ENCODE measurements at places on chromosomes 1 and 21. TPM values are rescaled to one million over a fixed set of nuclear protein-coding genes. Genes with fewer than 3 reads are reported as not detected.

The ROR1 gene
- 21.8 TPM for total RNA-seq

DNA sequence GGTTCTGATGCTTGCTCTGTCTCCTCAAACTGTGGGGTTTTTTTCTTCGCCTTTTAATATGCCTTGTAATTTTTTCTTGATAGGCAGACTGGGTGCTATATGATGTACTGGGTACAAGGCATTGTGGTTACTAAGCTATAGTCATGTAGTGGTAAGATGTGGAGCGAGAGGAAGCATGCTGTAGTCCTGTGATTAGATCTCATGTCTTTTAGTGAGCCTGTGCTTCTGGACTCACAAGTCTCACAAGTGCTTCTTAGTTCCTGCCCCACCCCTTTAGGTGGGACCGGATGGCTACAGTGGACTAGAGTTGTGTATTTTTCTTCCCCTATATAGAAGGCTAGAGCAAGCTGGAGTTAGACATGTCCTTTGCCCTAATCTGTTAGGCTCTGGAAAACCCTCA, 178.7 kb downstream of the DNM3 start:
- no peak for DNase-seq
- H3K27ac ChIP-seq = no peak overlapping the region
- no peaks in the 10 kb centered on the region for H3K27me3 ChIP-seq
- H3K4me3 ChIP-seq = no peak overlapping the region
- peaks cover 12% of the 10 kb centered on the region for H3K4me1 ChIP-seq

- peaks cover 24% of the 10 kb centered on the region for H3K4me1 ChIP-seq
- H3K27ac ChIP-seq = peak overlapping the region; percentile 87
- H3K36me3 ChIP-seq = peaks cover 6% of the 10 kb centered on the region
- H3K27me3 ChIP-seq = no peaks in the 10 kb centered on the region
- H3K4me3 ChIP-seq = peak overlapping the region; percentile 88
Observed at GRCh38 chr1:9181990-9182783, 52.4 kb upstream of the H6PD start.

- no peak for DNase-seq
- H3K36me3 ChIP-seq = no peaks in the 10 kb centered on the region
- H3K27me3 ChIP-seq = no peaks in the 10 kb centered on the region
- no peaks in the 10 kb centered on the region for H3K4me1 ChIP-seq
- H3K27ac ChIP-seq = no peak overlapping the region
Observed at GRCh38 chr1:18232052-18232451, 124.5 kb downstream of the IGSF21 start.

The SYPL2 gene
- 1.1 TPM for total RNA-seq

DNA sequence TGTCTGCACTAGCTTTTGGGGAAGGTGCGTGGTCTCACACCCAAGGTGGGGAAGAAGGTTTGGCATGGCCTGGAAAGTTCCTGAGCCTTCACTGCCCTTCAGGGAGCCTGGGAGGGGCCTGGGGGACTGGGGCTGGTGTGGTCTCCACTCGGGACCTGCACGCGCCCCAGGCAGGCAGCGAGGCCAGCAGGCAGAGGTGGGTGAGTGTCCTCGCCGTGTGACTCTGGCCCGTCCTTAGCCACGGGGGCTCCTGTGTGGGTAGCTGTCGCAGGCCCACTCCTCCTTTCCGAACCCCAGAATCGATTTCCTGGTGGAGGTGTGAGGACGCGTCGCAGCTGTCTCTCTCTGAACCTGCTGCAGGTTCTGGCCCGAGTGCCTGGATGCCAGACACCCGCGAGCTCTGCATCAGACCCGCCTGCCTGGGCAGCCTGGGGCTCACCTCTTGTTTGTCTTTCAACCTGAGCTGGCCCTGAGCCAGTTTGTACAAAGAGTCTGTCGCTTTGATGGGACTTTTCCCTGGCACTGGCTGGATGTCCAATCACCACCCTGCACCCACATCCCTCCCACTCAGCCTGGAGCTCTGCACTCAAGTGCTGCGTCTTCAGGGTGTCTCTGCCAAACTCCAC, 36.0 kb upstream of the SLC19A1 start:
- H3K27me3 ChIP-seq = peaks cover 5% of the 10 kb centered on the region
- no peak overlapping the region for H3K4me3 ChIP-seq
- H3K4me1 ChIP-seq = peaks cover 19% of the 10 kb centered on the region
- DNase-seq = peak; percentile 81
- H3K27ac ChIP-seq = no peak overlapping the region
- H3K36me3 ChIP-seq = no peaks in the 10 kb centered on the region

- peaks cover 42% of the 10 kb centered on the region for H3K4me1 ChIP-seq
- H3K36me3 ChIP-seq = no peaks in the 10 kb centered on the region
- H3K27me3 ChIP-seq = no peaks in the 10 kb centered on the region
- H3K4me3 ChIP-seq = no peak overlapping the region
Observed at GRCh38 chr1:30902593-30903290, 5.8 kb downstream of the SDC3 start.

GRCh38 chr1:38153778-38154470, 107.3 kb upstream of the POU3F1 start:
- no peak overlapping the region for H3K4me3 ChIP-seq
- no peaks in the 10 kb centered on the region for H3K4me1 ChIP-seq
- no peak overlapping the region for H3K27ac ChIP-seq
- DNase-seq = no peak
- H3K36me3 ChIP-seq = no peaks in the 10 kb centered on the region

GRCh38 chr1:37009521-37009920, 24.8 kb downstream of the GRIK3 start:
- no peaks in the 10 kb centered on the region for H3K4me1 ChIP-seq
- no peak overlapping the region for H3K27ac ChIP-seq

The KCNH1 gene
- total RNA-seq = 7.3 TPM

GRCh38 chr1:17867470-17867869, 112.3 kb downstream of the ACTL8 start:
- no peak overlapping the region for H3K4me3 ChIP-seq
- no peak overlapping the region for H3K27ac ChIP-seq
- no peak for DNase-seq
- no peaks in the 10 kb centered on the region for H3K27me3 ChIP-seq
- peaks cover 8% of the 10 kb centered on the region for H3K4me1 ChIP-seq

The DUSP23 gene
- total RNA-seq = 10.5 TPM

GRCh38 chr1:87265786-87266185, 62.9 kb upstream of the LMO4 start:
- no peaks in the 10 kb centered on the region for H3K4me1 ChIP-seq
- no peak for DNase-seq
- no peaks in the 10 kb centered on the region for H3K36me3 ChIP-seq
- no peak overlapping the region for H3K27ac ChIP-seq
- no peak overlapping the region for H3K4me3 ChIP-seq
- H3K27me3 ChIP-seq = no peaks in the 10 kb centered on the region

DNA sequence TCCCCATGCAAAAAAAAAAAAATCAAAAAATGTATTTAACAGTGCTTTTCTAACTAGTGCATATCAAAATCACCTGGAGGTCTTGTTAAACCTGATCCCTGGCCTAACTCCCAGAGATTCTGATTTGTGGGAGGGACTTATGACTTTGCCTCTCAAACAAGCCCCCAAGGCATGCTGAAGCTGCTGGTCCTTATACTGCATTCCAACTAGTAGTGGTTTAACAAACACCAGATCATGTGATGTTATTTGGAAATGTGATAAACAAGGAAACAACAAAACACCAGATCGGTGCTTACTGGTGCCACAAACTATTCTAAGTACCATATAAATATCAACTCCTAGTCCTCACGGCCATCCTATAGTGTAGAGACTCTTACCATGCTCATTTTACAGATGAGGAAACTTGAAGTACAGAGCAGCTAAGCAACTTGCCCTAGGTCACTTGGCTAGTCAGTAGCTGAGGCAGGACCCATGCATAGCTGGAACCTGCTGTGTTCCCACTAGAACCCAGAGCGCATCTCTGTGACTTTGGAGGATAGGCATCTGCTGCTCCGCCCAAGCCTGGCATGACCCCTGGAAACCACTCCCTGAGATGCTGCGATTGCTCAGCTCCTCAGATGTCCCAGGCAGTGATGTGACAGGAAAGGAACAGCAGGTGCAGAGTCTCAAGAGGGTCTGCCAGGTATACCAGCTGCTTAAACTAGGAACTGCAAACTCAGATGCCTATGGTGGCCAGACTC, 38.1 kb downstream of the SOX13 start:
- H3K36me3 ChIP-seq = no peaks in the 10 kb centered on the region
- no peak overlapping the region for H3K4me3 ChIP-seq
- H3K4me1 ChIP-seq = peaks cover 2% of the 10 kb centered on the region
- H3K27ac ChIP-seq = no peak overlapping the region

The GPR25 gene
- not detected for total RNA-seq

The FMN2 gene
- 9.3 TPM for total RNA-seq
